ENCODE measurements at places on chromosomes 3 and 15.

GRCh38 chr15:41658689-41659088, 1.5 kb upstream of the MGA start:
- no peak for DNase-seq

DNA sequence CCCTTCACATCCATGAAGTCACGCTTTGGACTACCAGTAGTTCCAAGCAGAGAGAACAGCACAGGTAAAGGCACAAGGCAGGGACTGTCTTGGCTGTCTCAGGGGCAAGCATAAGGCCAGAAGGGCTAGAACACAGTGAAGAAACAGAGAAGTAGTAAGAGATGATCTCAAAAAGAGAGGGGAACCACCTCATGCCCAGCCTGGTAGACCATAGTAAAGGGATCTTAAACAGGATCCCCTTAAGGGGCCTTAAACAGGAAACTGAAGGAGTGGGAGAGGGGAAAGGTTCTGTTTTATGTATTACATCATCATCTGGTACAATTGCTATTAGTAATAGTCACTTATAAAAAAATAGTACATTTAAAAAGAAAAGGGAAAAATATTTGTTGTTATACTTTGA, 25.8 kb downstream of the P2RY1 start:
- no peak for DNase-seq

DNA sequence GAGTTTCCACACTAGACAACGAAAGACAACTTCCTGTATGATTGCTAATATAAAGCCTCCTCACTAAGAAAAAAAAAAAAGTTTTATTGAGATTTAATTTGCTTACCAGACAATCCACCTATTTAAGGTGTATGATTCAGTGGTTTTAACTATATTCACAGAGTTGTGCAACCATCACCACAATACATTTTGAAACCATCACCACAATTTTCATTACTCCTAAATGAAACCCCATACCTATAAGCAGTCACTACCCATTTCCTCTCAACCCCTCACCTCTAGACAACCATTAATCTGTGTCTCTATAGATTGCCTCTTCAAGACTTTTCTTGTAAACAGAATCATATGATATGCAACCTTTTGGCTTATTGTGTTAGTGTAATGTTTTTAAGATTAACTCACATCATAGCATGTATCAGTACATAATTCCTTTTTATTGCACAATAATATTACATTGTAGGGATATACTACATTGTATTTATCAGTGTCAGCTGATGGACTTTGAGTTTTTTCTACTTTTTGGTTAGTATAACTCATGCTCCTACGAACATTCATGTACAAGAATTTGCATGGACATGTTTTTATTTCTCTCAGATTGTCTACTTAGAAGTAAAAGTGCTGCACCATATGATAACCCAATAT, 339.7 kb downstream of the NLGN1 start:
- no peak for DNase-seq

DNA sequence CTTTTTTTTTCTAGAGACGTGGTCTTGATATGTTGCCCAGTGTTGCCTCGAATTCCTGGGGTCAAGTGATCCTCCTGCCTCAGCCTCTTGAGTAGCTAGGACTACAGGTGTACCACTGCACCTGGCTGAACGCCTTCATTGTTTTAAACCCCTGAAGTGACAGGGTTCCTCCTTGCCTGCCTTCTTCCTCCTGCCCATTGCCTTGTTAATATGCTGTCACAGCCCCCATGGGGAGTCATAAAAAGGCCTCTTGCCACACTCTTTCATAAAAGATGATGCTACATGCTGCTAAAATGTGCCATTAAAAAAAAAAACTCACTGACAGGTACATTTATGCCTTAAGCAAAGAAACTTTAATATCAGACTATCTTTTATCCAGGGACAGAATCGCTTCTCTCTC, 116.8 kb upstream of the SKOR1 start:
- no peak for DNase-seq

DNA sequence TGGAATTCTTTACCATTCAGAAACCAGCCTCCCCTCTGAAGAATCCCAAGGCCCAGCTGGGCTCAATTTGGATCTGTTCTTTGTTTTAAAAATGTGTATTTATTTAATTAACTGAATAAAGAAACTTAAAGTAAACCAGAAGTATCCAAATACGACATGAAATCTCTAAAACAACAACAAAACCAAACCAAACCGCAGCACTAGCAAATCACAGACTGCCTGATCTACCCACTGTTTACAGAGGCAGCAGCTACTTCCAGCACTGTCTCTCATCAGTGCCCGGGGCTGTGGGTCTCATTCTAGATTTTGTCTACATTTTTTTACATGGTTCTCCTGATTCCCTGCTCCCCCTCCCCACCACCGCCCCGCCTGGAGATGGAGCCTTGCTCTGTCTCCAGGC, 2.3 kb downstream of the FLNB start:
- no peak for DNase-seq

- DNase-seq, result no peak
Observed at GRCh38 chr3:89000886-89001285, 106.5 kb upstream of the EPHA3 start.

GRCh38 chr15:51366920-51367319, 25.5 kb downstream of the GLDN start:
- no peak for DNase-seq

DNA sequence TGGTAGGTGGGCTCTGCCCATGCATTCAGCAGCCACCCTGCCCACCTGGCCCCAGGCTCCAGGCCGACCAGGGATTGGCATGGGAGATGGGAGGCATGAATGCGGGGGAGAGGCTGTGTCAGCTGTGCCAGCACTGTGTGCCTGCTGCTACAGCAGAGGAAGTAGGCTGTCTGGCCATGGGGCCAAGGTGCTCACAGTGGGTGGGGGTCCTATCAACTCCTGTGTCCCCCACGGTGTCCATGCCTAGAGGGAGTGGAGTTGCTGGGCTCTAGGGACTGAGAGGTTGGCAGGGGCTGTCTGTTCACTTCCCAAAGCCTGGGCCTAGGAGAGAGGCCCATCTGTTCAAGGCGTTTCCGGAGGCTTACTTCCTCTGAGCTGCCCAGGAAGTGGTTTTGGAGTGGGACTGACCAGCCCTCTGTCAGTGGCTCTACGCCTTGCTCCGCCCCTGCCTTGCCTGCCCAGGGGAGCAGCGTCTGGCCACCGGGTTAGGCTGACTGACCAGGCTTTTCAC, 5.8 kb downstream of the PRKCD start:
- no peak for DNase-seq

DNA sequence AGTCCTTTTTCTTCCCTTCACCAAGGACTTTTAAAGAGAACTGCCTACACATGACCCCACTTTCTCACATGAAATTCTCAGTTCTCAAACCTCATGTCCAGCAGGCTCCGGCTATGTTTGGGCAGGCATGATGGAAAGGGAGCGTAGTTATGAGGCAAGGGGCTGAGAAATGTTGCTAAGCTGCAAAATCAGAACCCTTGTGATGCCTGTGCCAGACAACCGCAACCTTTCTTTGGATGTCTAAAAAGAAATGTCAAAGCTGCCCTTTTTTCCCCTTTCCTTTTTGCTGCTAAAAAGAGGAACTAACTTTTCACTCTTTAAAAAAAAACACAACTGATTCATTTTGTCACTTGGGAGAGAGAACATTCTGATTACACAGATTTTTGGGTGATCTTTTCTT, 19.2 kb downstream of the GNB4 start:
- DNase-seq, result no peak

DNA sequence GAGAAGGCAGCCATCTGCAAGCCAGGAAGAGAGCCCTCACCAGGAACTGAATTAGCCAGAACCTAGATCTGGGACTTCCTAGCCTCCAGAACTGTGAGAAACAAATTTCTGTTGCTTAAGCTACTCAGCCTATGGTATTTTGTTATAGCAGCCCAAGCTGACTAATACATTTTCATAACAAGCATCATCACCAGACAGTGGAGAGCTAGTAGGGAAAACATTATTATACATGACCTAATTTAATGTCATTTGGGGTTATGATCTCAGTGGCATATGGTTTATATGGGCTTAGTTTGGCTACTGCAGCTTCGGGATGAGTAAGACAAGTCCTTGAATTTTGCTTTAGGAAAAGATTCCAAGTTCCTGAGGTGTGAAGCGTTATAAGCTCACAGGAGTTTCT, 35.6 kb downstream of the LNP1 start:
- DNase-seq, result no peak

GRCh38 chr15:51841406-51842040, 12.1 kb downstream of the TMOD3 start:
- DNase-seq, result no peak

DNA sequence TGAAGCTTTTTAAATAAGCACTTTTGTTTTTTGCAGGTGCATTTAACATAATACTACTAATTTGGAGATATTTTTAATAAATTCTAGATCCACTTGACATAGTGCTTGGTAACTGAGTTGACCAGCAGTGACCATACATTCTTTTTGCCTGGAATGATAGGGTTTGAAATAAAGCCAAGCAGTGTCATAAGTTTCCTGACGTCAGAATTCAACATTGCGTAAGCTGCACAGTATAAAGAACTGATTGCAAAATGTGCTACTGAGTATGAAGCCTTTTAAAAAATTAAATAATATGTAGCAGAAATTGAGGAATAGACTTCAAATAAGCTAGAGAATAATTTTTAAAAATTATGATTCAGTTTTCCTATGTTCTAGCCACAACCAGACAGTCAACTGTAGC, 454.6 kb upstream of the ARPP21 start:
- no peak for DNase-seq

GRCh38 chr3:172580680-172581401, 57.6 kb upstream of the TNFSF10 start:
- no peak for DNase-seq

DNA sequence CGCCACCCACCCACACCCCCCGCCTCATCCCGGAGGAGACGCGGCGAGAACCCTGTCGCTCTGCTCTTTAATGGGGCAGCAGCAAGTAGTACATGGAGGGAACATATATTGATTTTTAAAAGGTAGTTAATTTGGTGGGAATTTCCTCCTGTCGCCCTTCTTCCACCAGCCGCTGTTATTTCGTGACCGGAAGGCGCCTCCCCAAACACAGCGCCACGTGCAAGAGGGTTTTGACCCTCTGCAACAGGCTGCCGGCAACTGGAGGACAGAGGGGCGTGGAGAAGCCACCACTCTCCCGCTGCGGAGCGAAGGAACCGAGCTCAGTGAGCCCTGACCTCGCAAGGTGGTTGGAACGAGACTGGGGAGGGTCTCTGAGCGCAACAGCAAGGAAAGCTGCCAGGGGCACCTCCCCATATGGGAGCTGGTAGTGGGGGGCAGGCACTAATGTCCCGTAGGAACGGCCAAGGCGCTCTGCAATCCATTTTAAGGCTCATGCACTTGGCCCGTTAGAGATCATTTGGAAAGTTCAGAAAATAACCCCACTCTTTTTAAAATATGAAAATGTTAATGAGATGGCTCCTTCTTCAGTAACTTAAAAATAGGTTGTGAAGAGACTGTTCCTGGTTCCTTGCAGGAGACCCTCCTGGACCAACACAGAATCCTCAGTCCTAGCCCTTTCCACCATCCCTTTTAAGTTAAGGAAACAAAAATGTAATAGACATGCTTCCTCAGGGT, 4.3 kb downstream of the ONECUT1 start:
- no peak for DNase-seq

GRCh38 chr3:141681390-141681780, 56.7 kb upstream of the RNF7 start:
- no peak for DNase-seq

- DNase-seq, result no peak
Observed at GRCh38 chr3:39105687-39106063, 1.8 kb downstream of the GORASP1 start.

GRCh38 chr3:186095561-186096081, 13.3 kb downstream of the ETV5 start:
- DNase-seq, result no peak

DNA sequence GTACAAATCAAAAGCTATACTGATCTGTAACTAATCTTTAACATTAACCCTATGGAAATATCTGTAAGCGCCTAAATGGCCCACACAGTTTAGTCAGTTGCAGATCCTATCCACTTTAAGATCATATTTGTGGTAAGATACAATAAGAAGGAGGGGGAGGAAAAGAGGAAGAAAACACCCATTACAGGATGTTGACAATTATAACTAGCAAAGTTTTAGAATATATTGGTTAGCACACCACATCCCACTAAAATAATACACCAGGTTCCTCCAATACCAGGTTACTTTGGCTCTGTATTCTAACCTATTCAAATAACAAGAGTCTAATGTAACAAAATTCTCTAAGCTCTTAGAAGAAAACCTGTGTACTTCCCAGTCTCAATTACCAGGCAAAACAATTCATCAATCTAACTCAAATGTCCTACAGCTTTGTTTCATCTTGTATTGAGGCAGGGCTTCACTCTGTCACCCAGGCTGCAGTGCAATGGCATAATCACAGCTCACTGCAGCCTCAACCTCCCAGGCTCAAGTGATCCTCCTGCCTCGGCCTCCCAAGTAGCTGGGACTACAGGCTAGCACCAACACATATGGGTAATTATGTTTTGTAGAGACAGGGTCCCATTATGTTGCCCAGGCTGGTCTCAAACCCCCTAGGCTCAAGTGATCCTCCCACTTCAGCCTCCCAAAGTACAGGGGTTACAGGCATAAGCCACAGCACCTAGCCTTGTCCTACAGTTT, 4.2 kb downstream of the SLC4A7 start:
- no peak for DNase-seq

DNA sequence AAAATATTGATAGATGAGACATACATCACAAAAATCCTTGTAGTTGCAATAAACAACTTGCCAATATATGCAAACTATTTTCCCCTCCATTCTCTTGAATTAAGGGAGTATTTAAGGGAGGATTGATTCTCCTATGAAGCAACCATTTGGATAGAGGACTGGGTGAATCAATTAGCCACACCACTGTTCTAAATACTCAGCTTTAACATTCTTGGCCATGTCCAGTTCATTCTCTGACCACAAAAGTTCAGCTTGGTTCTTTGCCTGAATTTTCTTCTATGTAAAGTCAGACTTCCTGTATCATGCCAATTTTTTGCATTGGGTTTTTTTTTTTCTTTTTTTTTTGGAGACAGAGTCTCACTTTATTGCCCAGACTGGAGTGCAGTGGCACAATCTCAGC, 15.8 kb upstream of the SEC11A start:
- no peak for DNase-seq

GRCh38 chr15:32646291-32646690, 4.8 kb downstream of the SCG5 start:
- no peak for DNase-seq

DNA sequence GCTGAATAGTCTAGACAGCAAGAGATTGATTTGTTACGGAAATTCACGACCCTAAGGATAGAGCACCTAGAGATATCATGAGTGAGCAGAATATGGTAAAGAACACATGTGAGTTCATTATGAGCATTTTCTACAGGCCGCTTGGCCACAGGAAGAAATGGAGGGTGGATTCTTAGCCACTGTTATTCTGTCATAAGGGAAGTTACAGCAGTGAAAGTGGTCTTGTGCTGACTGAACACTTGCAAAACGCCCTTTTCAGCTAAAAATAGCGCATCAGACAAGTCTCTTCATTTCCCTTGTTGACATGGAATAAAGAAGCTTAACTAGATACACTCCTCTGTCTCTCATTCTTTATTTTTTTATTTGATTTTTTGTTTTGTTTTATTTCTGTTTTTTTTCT, 19.8 kb downstream of the DGKG start:
- no peak for DNase-seq

GRCh38 chr3:186032321-186032720, 76.6 kb downstream of the ETV5 start:
- DNase-seq, result no peak

GRCh38 chr3:171439996-171440395, 20.2 kb downstream of the TNIK start:
- DNase-seq, result no peak
